ENCODE measurements at places on chromosomes 11 and 22. TPM values are rescaled to one million over a fixed set of nuclear protein-coding genes. Genes with fewer than 3 reads are reported as not detected.

The RFPL3 gene
- not detected for total RNA-seq

The ARSA gene
- 13.1 TPM for total RNA-seq

The MACROD1 gene
- total RNA-seq = 24.5 TPM

The MMP11 gene
- 11.0 TPM for total RNA-seq

The FAM83F gene
- total RNA-seq = not detected

All from smooth muscle cell of the coronary artery (primary cell).